ENCODE measurements at places on chromosomes 12 and 14.

DNA sequence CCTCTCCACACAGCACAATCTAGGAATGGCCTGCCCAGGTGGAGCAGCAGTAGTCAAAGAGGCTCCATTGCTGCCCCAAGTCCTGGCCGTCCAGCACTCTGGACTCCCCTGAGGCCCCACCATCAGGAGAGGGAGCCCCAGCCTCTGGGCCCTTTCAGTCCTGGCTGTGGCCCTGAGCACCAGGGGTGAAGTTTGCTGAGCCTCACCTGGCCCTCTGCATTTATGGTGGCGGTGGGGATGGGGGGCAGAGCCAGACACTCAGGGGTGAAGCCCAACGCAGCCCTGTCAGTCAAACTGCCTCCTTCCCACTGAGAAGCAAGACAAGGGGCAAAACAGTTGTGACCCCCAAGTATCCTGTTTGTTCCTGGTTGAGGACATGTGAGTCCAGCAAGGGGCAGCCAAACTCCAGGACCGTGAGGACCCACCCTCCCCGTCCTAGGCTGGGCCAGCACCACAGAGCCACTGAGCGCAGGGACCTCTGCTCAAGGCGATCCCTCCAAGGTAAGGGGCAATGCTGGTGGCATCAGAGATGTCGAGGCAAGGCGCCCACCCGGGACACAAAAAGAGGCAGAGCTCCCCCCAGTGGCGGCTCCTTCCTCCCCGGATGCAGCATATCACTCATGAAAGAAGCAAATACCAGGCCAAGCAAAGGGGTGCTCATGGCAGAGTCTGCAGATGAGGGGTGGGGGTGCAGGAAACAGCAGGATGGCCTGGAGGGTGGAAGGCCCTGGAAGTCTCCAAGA is 4.8 kb upstream of the AMN start:
- peak; percentile 61 for DNase-seq

DNA sequence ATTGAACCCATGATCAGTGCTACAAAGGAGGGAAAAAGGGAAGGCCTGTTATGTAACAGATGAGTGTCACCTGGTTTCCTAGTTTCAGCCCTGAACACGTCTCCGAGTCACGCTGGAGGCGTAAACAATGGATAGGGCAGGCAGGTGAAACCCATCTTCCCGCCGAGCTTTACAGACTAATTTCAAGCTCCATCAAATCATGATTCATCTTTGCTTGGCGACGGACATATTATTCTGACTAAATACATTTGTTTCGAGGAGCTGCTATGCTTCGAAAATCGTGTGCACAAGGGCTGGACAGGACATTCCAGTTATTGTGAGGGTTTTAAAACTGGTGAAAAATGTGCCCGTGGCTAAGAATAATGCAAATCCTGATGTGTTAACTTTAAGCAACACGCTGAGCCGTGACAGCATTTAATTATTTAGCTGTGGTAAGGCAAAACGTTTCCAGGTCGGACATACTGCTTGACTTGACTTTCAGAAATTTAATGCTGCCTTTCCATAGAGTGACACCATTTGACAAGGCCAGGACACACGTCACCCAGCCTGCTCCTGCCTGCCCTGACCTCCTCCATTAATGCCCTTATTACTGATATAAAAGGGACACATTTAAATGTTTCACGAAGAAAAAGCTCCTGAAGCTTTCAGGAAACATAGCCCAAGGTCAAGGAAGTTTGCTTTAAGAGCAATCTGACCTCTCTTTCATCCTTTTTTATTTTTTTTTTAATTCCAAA is 1203.5 kb upstream of the TMEM132C start:
- DNase-seq: no peak

DNA sequence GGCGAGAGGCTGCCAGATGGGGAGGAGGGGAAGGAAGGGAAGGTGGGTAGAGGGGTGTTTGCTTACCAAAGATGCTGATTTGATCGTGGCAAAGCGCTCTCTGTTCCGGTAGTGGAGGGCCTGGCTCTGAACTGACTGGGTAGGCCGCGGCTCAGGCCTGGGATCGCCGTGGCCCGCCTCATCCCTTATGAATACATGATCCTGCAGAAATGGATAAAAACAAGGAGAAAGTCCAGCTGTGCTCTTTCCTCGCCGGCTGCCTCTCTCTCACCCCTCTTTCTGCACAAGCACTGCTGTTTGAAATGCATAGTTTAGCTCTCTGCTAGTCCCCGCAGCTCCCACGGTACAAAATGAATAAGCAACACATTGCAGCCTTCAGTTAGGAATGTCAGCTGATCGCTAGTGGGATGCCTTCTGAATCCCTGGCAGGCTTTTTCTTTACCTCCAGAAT is 53.8 kb downstream of the PEBP1 start:
- no peak for DNase-seq

DNA sequence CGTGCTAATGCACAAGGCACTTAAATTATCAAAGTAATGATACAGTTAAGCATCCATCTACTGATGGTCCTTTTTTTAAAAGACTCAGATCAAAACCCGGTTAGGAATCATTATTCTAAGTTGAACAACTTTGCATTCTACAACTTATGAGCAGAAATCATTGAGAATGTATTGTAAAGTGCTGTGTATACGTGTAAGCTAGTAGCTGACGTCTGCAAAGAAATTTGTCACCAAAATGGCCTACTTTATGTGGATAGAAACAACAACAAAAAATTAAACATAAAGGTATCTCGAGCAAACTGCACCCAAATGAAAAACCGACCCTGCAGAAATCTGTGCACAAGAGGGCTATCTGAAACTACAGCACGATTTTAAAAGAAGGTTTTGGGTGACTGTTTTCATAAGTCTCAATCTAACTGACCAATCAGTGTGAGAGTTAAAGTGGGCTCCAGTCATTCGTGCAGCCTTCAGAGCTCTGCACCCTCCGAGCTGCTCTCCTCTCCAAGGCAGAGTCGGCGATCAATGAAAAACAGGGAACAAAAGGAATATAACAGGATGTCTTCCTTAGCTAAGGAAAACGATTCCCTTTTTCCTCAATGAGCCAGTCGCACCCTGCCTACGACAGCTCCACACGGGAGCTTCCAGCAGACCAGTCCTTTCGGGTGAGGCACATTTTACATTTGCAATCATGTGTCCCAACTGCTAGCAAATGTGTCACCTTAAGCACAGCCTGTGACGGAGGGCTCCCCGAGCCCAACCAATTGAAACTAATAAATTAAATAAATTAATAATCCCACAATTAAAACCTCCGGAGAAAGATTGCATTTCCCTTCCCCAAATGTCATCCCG is 200.7 kb upstream of the FOXN3 start:
- DNase-seq: peak; percentile 64

DNA sequence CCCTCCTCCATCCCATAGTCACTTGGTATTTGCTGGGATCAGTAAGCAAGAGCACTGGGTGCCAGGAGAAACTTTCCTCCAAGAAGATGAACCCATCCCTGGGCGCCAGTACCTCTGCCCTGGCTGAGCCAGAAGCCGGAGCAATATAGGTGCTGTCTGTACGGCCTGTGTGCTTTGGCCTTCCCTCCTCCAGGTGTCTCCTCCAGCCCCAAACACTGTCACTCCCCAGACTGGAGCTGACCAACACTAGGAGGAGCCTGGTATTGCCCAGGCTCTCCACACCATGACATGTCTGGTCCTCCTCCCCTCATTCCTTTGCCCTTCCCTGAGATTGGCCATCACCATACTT is 4.9 kb downstream of the GSTZ1 start:
- DNase-seq: no peak

- no peak for DNase-seq
Observed at GRCh38 chr14:25110106-25110505, 60.2 kb upstream of the STXBP6 start.

DNA sequence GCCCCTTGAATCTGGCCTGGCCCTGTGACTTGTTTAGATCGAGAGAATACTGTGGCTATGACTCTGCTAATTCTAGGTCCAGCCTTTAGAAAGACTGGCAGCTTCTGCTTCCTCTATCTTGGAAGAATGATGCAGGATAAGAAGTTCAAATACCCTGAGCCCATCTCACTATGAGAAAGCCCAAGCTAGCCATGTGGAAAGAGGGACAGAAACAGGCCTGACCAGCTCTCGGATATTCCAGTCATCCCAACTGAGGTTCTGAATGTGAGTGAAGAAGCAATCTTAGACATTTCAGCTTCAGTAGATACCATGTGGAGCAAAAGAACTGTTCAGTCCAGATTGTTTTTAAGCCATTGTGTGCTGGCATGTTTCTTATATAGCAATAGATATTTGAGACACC is 17.3 kb upstream of the KRR1 start:
- no peak for DNase-seq

DNA sequence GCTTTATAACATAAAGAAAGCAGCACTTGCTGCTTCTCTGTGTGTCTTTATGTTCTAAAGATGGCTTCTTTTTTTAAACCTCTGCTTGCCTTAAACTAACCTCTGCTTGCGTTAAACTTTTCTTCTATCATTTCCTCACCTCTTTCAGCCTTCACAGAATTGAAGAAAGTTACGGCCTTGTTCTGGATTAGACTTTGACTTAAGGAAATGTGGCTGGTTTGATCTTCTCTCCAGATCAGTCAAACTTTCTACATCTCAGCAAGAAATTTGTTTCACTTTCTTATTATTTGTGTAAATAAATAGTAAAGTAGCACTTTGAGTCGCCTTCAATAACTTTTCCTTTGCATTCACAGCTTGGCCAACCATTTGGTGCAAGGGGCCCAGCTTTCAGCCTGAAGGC is 64.2 kb downstream of the CMAS start:
- peak; percentile 14 for DNase-seq

DNA sequence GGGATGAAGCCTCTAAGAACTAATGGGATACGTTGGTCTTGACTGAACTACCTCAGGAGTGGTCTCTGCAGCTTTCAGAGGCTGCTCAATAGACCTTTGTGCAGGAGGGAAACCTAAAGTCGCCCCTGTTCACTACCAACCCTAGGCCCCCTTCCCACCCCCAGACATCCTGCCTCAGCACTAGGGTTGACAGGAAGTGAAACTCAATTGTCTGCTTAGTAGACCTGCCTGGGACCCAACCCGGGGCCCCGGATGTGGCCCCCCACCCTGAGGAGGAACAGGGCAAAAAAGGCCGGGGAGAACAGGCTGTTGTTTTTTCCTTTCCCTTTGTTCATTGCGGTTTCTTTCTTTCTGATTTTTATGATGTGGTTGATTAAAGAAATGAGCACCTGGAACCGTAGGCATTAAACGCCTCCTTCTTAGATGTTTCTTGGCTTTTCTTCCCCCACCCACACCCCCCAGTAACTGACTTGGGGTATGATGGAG is 1.6 kb upstream of the DGKA start:
- DNase-seq: peak; percentile 91

Data from CD4-positive, alpha-beta T cell treated with Interleukin-17A for 1 hour (primary cell).